SK-N-MC (cell line): ENCODE measurements at places on chromosomes 6 and 20.

GRCh38 chr6:164230259-164230658 lies 815.7 kb downstream of the QKI start:
- DNase-seq, result no peak

- no peak for DNase-seq
Measured at GRCh38 chr6:151870375-151870774, 62.9 kb downstream of the ESR1 start.

DNA sequence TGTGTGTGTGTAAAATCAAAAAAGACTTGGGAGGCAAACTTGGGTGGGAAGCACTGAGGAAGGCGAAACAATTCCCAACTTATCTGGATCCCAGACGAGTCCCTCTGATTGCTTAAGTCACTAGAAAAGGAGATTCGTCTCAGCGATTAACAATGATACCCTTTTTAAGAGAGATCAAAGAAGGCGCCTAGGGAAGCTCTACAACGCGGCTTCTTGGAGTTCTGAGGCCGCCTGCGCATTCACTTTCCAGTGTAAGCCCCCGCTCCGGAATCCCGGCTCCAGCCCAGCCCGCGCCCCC lies 8.7 kb upstream of the TBX18 start:
- DNase-seq, result no peak

- no peak for DNase-seq
Measured at GRCh38 chr6:22367346-22367745, 70.5 kb upstream of the PRL start.

DNA sequence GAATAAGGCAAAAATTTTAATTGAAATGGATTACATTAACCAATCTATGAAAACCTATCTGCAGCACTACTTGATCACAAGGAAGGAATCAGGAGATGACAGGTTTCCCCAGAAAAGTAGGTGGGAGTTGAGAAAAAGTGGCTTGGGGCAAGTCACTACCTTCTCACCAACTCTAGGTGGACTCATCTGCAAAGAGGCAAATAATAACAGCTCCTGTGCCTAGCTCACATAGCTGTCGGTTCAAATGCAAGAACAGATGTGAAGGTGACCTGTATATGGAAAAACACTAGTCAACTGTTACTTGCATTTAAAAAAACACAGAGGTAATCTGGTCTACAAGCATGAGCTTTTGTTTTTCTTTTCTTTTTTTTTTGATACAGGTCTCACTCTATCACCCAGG lies 67.2 kb downstream of the POPDC3 start:
- DNase-seq, result no peak

DNA sequence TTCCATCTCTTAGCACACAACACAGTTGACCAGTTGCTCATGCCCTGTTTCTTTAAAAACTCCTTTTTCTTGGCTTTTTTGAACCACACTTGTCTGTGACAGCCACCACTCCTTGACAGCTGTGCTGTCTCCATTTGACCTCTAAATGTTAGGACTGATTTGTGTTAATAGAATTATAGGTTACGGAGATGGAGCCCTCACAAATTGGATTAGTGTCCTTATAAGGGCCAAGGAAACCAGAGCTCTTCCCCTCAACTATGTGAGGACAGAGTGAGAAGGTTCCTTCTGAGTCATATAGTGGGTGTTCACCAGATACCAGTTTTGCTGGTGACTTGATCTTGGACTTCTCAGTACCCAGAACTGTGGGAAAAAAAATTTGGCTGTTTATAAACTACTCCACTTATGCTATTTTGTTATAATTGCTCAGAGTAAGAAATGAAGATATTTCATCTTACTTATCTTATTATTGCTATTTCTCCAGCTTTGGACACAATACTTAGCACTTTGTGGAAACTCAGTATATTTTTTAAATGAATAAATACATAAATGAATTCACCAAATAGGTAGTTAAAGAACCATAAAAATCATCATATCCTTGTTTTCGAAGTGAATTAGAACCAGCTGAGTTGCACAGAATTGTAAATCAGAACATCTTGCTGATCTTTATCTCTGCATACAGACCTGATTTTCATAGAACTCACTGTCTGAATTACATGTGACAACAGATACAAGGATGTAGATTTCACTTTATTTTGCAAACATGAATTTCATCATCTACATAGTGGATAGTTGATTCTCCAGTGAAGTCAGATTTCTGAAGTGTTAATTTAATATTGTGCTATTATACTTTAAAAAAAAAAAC lies 598.5 kb upstream of the IRAK1BP1 start:
- DNase-seq, result no peak

DNA sequence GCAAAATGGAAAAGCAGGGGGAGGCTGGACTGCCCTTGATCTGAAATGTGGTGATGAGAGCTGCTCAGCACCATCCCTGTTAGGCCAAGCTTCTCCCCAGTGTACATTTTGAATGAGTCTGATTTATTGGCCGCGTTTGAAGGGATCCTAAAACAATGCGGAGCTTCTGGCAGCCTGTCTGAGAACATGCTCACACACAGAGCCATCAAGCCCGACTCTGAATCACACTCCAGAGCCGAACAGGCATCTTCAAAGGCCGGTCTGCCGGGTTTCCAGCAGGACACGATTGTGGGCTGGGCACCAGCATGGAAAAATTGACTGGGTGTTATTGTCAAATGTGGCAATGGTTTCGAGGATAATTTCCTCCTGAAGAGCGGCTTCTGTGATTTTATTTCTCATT lies 235.9 kb downstream of the TFAP2C start:
- no peak for DNase-seq

GRCh38 chr6:29451471-29452193 lies 5.2 kb downstream of the OR11A1 start:
- no peak for DNase-seq

DNA sequence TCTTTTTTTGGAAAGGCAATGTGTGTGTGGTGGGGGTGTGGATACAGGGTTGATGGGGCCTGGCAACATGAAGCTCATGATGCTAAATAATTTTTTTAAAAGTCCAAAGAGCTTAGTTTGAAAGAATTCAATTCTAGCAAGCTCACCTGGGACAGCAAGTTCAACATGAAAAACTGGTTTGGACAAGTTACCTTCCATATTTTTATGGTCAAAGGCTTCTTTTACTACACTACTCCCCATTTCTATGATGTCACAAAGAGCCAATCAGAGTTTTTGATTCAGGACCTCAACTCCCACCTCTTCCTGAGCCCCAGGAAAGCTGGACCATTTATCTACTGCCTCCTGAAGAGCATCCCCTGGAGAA lies 66.1 kb upstream of the CTNNBL1 start:
- DNase-seq, result no peak

GRCh38 chr6:30964075-30964474 lies 19.4 kb upstream of the MUC21 start:
- DNase-seq, result no peak

DNA sequence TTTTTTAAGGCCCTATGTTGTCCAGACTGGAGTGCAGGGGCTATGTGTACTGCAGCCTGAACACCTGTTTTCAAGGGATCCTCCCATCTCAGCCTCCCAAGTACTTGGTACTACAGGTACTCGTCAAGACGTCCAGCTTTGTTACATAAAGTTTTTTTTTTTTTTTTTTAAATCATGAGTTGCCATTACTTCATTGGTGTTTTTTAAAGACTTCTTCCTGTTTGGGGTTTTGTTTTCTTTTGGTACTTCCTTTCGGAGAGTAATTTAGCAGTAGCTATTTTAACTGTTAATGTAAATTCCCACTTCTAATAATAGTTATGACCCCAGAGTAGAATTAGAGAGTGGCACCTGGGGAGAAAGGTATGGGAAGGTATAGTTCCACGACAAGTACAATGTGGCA lies 10.5 kb downstream of the ZNFX1 start:
- DNase-seq, result no peak

GRCh38 chr6:1027109-1027794 lies 284.6 kb upstream of the FOXQ1 start:
- DNase-seq, result no peak

GRCh38 chr20:50238081-50238800 lies 47.6 kb downstream of the CEBPB start:
- no peak for DNase-seq

GRCh38 chr20:2022163-2022562 lies 28.3 kb upstream of the PDYN start:
- DNase-seq, result no peak

DNA sequence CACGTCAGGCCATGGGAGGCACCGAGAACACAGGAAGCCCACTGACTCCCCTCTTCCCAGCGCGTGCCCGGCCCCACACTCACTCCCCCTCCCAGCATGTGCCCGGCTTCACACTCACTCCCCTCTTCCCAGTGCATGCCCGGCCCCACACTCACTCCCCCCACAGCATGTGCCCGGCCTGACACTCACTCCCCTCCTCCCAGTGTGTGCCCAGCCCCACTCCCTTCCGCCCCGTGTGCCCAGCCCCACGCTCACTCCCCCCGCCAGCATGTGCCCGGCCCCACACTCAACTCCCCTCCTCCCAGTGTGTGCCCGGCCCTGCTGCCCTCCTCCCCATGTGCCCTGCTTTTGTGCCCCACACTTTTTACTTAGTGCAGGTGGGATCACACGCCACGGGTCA lies 9.7 kb downstream of the RTEL1 start:
- no peak for DNase-seq

GRCh38 chr6:53796791-53797190 lies 2.0 kb downstream of the LRRC1 start:
- no peak for DNase-seq

DNA sequence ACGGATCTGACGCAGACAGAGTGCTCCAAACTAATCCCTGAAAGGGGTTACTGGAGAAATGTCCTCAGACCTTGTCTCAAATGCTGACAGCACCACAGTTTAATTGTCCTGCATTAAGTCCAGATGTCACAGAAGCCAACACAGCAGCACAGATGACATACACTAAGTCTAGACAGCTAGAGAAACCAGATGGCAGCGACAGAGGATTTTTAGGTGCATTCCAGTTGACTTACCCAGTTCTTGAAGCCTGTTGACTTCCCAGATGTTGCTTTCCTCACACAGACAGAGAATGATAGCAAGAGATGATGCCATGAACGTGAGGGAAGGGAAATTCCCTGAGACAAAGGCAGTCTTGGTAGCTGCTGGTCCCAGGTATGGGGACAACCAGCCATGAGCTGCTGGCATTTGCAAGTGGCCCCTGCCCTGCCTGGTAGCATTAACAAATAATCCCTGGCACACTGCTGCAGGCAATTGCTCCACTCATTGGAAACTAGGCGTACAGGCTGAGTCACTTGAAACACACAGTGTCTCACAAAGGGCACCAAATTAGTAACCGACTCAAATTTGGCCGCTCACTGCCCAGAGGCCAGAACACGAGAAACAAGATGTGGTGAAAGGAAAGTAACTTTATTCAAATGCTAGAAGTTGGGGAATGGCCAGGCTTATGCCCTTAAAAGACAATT lies 52.2 kb downstream of the ADGB start:
- no peak for DNase-seq

- DNase-seq, result no peak
Measured at GRCh38 chr20:20839771-20840170, 127.3 kb upstream of the RALGAPA2 start.

GRCh38 chr6:158628542-158628941 lies 16.0 kb downstream of the DYNLT1 start:
- DNase-seq, result no peak

DNA sequence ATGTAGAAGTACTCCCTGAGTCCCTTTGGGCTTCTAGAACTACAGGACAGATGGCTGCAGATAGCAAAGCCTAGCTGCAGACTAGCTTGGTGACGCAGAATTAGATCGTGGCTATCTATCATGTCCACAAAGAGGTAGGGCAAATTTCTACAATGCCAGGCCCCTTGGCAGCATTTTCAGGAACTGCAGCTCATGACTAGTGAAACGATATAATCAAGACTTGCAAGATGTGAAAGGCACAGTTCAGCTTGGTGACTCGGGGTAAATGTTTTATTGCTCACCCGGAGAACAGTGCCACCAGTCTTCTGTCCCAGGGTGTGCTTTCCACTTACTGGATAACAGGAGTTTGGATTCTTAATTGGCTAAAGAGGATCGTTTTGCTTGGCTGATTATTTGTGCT lies 108.7 kb upstream of the LY86 start:
- no peak for DNase-seq

- no peak for DNase-seq
Measured at GRCh38 chr6:26576407-26576843, 20.3 kb upstream of the ABT1 start.

DNA sequence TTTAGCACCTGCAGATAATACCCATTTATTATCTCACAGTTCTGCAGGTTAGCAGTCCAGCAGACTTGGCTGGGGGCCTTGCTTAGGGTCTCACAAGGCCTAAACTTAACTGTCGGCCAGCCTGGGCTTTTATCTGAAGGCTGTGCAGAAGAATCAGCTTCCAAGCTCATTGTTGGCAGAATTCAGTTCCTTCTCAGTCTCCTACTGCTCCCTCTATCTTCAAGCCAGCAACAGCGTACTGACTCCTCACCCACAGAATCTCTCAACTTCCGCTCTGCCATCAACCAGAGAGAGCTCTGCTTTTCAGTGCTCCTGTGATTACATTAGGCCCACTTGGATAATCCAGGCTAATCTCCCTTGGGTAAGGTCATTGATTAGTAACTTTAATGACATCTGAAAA lies 30.2 kb upstream of the NHSL1 start:
- no peak for DNase-seq

DNA sequence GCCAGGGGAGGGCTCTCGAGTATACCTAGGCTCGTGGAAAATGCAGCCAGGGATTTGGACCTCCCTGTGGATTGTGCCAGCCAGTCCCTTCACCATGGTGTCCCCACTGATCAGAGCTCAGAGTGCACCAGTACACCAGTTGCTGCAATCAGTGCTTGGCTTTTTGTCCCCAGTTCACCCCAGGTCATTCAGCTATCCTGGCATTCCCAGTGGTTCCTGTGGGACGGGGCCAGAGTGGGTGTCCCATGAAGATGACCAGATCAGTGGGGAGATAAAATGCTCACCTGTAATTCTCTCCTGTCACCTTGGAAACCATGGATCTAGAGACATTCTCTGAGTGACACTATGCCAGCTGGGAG lies 23.8 kb downstream of the MAS1 start:
- no peak for DNase-seq

DNA sequence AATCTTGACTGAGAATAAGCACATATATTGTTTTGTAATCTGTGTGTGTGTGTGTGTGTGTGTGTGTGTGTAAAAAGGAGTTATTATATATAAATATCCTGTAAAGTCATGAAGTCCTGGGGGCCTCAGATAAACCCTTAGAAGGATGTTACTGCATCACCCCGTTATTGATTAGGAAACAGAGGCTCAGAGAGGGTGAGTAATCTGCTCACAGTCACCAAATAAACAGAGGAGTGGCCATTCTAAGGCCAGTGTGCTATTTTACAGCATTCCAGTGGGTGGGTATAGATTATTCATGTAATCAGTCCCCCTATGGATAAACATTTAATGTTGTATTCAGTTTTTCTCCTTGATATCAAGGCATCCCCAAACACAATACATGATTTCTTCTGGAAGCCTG lies 87.1 kb downstream of the CDC5L start:
- DNase-seq, result no peak

GRCh38 chr6:11230158-11231107 lies 2.0 kb downstream of the NEDD9 start:
- DNase-seq, result no peak

- DNase-seq, result no peak
Measured at GRCh38 chr6:61592238-61592637, 693.8 kb downstream of the KHDRBS2 start.

GRCh38 chr20:7358670-7359069 lies 581.6 kb downstream of the HAO1 start:
- no peak for DNase-seq
